Fibroblast of gingiva (primary cell): ENCODE measurements at places on chromosomes 1 and 21.

DNA sequence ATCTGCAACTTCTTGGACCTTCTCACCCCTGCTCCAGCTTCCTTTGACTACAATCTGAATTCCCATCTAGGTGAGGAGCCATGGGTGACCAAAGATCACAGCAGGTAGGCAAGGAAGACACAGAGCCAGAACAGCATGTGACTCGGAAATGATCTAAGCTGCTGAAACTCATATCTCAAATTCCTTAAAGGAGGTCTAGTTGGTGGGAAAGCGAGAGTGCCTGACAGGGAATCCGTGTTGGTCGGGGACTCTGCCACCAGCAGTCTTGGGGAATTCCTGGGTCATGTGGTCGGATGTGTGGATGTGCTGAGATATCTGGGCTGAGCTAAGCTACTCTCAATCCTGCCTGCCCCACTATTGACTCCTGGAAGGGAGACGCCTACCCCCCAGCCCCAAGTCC lies 3.2 kb upstream of the NUAK2 start:
- no peak for DNase-seq

GRCh38 chr1:84493747-84494146 lies 12.4 kb upstream of the SPATA1 start:
- no peak for DNase-seq

DNA sequence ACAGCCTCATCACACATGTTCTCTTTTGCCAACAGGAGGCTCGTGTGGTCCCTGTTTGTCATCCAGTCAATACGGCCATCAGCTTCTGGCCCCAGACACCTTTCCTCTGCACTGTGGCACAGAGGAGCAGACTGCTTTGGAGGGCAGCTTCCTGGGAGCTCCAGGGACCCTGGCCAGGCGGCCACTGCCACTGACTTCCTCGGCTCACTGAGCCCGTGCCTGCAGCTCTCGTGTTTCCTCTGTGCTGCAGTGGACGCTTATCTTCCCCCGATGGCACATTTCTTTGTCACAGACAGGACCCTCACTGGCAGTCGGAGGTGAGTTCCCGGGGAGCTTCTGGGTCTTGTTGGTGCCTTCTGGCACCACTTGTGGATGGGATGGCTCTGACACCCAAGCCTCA lies 67.0 kb upstream of the DIRAS3 start:
- no peak for DNase-seq

GRCh38 chr1:201214886-201215285 lies 24.3 kb downstream of the IGFN1 start:
- DNase-seq: no peak

DNA sequence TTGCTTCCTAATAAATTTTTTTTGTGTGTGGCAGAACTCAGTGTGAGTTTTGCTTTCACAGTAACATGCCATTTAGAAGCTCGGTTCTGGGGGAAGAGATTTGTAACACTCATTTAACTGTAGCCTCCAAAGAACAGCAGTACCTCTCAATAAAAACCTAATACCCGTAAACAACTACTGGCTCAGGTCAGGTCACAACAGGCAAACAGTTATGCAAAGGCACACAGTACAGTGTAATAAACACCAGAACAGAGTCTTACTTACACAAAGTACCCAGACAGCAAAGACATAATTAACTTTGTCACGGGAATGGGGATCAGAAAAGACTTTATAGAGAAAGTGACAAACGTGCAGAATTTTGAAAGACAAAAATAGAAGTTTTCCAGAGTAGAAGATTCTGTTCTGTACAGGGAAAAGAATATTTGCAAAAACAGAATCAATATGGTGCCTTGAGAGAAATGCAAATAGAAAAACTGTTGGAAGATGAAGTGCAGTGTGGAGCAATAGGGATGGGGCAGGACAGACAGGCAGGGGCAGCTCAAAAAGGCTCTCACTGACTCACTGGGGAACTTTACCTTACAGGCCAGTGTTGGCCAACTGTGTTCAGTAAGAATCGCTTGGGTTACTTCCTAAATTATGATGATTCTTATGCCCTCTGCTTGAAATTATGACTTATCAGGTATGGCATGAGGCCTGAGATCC lies 38.8 kb downstream of the EGLN1 start:
- DNase-seq: peak; percentile 24

DNA sequence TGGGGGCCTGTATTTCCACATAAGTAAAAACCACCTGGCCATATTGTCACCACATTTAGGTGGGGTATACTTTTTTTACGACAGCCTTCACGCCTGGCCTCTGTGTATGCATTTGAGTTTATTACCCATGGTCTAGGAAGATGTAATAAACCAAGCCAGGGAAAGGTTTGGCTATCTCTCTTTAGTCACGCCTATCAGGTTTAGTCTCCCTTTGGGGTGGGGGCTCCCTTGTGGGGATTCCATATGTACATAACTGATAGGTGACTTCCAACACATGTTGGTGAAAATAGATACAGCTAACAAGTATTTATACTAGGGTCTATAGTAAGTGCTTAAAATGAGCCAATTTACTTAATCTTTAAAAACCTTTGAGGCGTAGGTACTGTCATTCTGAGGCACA lies 4.2 kb downstream of the YBX1 start:
- no peak for DNase-seq

DNA sequence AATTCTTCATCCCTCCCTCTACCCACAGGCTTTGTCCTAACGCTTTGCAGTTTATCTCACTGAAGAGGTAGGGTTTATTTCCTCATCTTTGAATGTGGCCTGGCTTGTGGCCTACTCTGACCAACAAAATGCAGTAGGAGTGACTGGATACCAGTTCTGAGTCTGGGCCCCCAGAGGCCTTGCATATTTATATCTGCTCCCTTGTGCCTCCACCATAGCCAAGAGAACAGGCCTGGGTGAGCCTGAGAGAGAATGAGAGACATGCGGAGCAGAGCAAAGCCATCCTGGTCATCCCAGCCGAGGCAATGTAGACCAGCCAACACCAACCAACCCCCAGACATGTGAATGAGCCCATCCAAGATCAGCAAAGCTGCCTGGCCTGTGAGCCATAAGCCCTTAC lies 30.3 kb downstream of the SMIM12 start:
- DNase-seq: peak; percentile 7
